RPMI7951 (cell line): ENCODE measurements at places on chromosomes 16 and 17.

DNA sequence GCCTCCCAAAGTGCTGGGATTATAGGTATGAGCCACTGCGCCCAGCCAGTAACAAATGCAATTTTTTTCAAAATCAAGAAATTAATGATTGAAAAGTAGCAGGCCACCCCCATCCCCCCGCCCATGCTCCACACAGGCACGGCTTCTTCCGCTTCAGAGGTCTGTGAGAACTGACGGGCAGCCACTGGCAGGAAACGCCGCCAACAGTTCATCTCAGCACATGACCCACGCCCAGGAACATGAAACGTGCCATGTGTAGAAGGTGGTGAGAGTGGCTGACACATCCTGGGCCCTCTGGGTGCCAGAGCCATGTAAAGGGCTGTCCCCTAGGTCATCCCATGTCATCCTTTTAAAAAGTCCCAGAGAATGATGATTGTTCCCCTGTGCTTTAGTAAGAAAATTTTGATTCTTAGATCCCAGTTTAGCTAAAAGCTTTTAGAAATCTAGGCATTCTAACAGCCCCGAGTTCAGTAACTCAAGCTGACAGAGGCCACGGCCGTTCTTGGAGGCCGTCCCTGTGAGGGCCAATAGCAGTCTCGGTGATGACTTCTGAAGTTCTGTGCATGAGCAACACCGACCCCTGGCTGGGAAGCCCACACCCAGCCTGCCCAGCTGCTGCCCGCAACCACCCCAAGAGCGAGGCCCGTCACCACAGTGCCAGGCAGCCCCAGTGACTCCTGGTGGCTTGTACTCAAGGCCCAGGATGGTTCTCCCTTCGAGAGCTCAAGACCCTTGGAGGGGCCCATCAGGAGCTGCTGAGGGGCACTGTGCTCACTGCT, 52.1 kb downstream of the KLHDC4 start:
- no peak for DNase-seq

DNA sequence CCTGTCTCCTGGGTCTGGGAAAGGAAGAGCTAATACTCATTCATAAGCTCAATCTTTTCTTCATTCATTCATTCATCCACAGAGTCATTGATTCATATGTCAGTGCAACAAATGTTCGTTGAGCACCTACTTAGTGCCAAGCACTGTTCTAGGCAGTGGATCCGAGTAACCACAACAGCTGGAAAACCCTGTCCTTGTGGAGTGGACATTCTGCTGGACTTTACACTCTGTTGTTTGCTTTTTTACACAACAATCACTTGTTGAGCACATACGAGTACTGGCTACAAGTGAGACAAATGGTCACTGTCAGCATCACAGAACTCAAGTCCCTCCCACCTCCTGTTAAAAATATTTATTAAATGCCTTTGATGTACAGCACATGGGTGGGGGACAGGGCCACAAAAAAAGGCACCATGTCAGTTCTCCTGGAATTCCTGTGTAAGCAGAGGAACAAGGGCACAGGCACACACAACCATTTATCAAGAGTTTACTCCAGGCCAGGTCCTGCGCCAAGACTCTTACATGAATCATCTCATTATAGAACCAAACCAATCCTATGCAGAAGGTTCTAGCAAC, 46.9 kb downstream of the TEKT5 start:
- DNase-seq, result no peak

- peak; percentile 11 for DNase-seq
Observed at GRCh38 chr17:32007463-32008298, 498 bp downstream of the LRRC37B start.

GRCh38 chr17:32483451-32484019, 3.3 kb upstream of the CDK5R1 start:
- peak; percentile 63 for DNase-seq

- DNase-seq, result no peak
Observed at GRCh38 chr16:65895906-65896305, 470.6 kb upstream of the CDH5 start.

GRCh38 chr16:8254405-8254804, 335.9 kb downstream of the TMEM114 start:
- DNase-seq, result no peak

- no peak for DNase-seq
Observed at GRCh38 chr16:86932130-86932982, 354.0 kb downstream of the FOXL1 start.

DNA sequence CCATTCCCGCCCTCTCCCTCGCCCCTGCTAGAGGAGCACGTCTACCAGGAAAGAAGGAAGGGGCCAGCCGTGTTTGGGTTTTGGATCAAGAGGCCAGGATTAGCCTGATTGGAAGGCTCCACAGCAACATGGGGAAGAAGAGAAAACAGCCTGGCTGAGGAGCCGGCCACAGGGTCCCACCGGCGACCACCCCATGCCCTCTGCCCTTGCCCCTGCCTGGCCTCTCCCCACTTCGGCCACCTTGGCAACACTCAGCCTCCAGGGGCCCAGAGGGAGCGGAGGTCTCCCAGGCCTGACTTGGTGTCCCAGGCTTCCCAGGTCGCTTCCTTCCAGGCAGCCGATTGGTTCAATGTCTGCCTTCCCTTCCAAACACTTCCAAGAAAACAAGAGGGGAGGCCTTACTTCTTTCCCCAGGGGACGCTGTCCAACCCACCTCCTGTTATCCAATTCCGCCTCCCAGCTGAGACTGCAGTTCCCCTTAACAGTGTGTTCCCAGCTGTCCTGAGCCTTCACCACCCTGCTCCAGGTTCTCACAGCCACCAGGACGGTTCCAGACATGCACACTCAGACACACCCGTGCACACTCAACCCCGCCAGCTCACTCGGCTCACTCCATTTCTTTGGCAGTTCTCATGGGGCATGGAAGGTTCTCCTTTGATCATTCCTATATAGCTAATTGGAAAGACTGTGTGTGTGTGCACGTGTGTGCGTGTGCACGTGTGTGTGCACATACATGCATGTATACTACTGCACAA, 65.4 kb downstream of the RBFOX3 start:
- no peak for DNase-seq

GRCh38 chr17:48625495-48626244, 488 bp downstream of the HOXB9 start:
- peak; percentile 32 for DNase-seq

- peak; percentile 37 for DNase-seq
Observed at GRCh38 chr17:48052956-48053757, 5.0 kb downstream of the NFE2L1 start.

- no peak for DNase-seq
Observed at GRCh38 chr17:15124264-15124595, 140.9 kb downstream of the PMP22 start.

DNA sequence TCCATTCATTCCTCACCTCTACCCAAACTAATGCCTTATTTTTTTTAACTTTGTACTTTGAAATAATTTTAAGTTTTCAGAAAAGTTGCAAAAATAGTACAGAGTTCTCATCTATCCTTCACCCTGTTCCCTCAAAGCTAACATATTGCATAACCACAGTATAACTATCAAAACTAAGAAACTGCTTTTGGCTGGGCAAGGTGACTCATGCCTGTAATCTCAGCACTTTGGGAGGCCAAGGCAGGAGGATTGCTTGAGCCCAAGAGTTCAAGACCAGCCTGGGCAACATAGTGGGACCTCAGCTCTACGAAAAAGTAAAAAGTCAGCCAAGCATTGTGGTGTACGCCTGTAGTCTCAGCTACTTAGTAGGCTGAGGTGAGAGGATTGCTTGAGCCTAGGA, 147.7 kb downstream of the SKAP1 start:
- DNase-seq, result no peak

GRCh38 chr16:2350500-2350899, 10.0 kb upstream of the ABCA3 start:
- DNase-seq, result no peak

DNA sequence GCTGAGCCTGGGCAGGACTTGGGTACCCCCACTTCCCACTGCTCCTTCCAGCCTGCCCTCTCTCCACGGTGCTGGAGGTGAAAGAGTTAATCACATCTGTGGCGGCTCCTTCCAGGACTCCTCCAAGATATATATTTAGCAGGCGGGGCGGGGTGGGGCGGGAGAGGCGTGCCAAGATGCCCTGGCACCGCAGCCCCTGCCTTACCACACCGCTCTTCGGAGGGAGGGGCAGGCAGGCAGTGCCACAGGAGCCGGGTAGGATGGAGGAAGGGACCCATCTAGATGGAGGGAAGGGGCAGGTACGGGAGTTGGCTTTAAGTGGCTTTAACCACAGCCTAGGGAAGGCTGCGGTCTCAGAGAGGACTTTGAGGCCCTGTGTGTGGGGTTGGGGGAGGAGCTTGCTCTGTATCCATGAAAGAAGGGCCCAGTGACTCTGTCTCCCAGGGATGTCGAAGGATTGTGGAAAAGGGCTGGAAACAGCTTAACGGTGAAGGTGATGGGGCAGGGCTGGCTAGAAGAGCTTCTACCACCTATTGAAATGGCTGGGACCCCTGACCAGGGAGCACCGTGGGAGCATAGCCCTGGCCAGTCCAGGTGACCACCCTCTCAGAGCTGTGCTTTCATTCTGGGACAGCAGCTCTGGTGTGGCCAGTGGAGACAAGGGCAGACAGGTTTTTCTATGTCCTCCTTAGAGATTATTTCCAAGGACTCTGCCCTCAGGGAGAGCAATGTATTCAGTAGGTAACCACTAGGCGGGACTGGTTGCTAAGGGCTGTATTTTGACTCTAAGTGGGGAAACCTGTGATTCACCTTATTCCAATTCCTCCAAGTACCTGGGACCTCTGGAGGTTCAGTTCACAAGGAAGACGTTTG, 13.0 kb downstream of the GPR142 start:
- DNase-seq, result peak; percentile 71

- peak; percentile 75 for DNase-seq
Observed at GRCh38 chr17:78748730-78749317, 33.2 kb downstream of the CYTH1 start.

DNA sequence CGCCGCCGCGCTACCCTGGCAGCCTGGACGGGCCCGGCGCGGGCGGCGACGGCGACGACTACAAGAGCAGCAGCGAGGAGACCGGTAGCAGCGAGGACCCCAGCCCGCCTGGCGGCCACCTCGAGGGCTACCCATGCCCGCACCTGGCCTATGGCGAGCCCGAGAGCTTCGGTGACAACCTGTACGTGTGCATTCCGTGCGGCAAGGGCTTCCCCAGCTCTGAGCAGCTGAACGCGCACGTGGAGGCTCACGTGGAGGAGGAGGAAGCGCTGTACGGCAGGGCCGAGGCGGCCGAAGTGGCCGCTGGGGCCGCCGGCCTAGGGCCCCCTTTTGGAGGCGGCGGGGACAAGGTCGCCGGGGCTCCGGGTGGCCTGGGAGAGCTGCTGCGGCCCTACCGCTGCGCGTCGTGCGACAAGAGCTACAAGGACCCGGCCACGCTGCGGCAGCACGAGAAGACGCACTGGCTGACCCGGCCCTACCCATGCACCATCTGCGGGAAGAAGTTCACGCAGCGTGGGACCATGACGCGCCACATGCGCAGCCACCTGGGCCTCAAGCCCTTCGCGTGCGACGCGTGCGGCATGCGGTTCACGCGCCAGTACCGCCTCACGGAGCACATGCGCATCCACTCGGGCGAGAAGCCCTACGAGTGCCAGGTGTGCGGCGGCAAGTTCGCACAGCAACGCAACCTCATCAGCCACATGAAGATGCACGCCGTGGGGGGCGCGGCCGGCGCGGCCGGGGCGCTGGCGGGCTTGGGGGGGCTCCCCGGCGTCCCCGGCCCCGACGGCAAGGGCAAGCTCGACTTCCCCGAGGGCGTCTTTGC, 3.1 kb downstream of the HIC1 start:
- no peak for DNase-seq

DNA sequence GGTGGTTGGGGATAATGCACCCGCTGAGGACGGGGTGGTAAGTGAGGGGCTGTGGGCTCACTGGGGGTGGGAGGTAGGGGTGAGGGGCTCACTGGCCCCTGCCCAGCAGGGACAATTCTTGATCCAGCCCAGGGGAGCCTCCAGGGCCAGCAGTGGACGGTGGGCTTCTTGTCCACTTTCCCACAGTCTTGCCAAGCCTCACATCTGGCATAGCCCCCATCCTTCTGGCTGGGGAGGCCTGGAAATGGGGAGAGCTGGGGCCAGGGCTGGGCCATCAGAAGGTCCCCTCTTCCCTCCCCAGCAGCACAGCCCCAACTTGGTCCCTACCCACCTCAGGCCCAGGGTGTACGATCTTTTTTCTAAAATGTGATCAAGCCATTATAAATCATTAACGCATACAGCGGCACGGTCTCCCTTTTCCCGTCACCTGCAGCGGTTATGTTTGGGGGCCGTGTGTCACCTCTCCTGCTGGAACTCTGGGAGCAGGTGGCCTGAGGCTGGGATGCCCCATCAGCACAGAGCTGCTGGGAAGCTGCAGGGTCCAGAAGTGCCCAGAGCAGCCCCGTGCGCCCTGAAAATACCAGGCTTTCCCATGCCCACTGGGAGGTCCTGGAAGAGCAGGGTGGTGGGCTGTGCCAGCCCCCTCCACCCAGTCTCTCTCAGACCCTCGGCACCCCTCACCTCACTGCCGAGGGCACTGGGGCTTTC, 7.2 kb upstream of the SETD6 start:
- DNase-seq, result no peak

DNA sequence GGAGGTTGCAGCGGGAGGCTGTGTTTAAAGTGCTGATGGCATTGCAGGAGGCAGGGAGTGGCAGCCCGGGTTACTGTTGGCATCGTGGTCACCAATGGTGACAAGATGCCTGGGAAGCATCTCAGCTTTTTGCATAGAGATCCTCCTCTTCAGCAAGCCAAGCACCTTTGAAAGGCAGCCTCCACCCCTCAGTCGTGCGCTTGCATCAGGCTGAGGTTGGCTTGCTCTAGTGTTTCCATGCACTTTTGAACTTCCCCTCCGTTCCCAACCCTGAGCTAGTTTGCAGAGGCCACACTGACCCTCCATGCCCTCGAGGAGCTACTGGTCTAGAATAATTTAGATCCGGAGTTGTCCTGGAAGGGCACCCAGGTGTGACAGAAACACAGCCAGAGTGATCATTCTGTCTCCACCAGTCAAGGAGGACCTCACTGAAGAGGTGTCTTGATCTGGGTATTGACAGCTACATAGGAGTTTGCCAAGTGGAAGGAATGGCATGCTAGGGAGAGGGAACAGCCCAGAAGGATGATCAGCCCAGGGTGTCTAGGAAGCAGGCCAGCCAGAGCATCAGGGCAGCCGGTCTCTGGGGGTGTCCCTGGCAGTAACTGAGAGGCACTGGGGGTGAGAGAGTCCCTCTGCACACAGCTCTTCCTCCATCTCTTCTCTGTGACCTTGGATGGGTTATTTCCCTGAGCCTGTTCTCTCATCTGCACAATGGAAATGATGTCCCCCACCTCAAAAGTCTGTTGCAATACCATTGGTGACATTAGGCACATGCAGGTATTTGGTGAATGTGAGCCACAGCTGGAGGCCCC, 7.7 kb downstream of the BEAN1 start:
- DNase-seq, result no peak
